ENCODE measurements at places on chromosomes 3 and 15.

DNA sequence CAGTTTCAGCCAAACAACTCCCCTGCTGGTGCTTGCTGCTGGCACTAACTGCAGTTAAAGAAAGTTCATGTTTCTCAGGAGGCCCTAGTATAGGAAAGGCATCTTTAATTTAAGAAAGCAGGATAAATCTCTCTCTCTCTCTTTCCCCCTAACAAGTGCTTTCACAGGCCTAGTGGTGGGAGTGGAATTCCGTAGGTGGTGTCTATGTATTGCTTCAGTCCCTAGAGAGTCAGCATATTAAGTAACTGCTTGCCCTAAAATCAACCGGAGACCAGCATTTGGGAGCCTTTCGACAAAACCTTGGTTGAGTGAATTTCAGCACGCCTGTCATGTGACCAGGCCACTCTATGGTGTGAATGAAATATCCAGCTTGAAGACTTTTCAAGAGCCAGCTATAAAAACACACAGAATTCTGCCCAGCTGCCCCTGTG lies 169.2 kb upstream of the TGFBR2 start:
- DNase-seq = no peak

DNA sequence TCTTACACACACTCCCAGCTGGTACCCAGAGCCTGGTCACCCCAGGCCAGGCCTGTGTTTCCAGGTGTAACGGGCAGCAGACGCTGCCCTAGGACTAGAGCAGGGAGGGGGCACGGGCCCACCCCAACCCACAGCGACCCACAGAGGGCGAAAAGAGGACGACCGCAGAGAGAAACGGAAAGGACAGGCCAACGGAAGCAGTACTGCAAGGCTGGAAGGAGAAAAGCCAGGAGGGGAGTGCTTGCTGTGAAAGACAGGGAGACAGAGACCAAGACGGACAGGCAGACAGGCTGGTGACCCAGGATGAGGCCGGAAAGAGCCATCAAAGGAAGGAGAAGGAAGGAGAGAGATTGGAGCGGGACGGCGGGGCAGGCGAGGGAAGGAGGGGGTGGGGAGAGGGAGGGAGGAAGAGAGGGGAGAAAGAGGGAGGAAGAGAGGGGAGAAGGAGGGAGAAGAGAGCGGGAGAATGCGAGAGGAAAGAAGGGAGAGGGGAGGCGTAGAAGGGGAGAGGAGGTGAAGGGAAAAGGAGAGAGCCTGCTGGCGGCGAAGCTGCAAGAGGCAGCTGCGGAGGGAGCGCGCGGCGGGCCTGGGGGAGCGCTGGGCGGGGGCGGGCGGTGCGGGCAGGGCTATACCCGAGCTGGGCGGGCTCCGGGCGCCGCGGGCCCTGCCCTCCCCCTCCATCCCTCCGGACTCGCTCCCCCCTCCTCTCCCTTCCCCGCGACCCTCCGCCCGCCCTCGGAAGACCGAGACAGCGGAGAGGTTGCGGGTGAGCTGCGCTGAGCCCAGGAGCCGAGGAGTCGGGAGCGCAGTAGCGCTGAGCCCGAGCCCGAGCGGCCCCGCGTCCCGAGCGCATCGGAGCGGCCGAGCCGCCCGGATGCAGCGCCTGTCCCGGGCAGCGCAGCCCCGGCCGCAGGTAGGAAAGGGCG lies at the start of gene SLC6A1:
SLC6A1 (plus strand) TSS at position 732 of the 926 bp plus-strand sequence. CDS start 24,464 bp downstream, outside the sequence.
- no peak for DNase-seq

DNA sequence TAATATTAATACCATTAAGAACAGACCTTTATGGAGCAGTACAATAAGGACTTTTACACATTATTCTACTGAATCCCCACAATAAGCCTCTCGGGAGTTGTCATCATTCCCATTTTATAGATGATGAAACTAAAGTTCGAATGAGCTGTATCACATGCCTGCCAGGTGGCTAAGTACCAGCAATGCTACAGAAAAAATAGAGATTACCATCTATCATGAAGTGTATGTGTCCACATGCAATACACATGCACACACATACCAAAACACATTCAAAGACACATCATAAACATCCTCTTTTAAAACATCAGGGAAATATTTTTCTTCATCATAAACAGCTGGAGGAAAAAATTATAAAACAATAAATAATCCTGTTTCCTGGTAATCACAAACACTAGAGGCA lies 136.6 kb downstream of the SUCLG2 start:
- no peak for DNase-seq

DNA sequence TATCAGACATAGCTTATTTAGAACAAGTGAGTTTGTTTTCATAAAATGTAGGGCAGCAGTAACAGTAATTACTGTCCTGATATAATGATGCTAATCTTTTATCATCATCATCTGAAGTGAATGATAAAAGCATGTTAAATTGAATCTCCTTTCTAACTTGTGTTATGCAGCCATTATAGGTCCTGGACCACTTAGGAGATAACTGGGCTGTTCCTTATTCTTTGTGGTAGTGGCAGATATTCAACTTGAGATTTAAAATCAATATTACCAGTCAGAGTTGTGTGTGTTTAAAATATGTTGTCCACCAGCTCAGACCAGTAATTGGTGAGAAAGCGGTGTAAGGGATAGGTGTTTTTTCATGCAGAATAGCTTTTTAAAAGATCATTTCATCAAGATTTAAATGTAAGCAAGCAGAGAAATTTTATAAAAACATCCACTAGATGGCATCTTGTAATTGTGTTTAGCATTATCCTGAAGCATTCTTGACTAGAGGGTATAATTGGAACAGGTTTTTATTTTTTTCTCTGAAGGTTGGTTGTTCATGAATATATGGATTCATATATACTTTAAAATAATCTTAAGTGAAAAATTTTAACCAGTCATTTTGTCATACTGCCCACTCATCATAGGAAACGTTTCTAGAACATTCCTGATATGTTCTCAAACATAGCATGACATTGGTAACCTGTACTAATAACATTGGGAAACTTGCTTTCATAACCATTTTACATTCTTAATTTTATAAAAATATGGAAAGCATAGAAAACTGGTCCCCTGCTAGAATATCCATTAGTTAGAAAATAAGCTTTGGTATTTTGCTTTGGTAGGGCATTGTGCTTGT lies 153.9 kb downstream of the BBX start:
- DNase-seq = no peak

DNA sequence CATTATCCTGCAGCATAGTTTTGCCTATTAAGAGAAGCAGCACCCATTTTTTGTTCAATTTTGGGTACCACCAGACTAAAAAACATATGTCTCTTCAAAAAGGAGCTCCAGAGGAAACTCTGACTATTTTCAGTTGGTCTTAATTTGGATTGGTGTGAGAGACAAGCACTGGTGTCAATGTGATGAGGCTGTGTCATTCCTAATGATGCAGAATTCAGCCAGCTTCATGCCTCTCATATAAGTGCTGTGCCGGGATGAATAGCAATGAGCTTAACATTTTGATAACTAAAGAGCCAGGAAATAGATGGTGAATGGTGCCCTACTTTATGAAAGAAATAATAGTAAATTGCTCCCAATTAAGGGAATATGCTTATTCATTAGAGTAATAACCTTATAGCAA lies 15.9 kb downstream of the POPDC2 start:
- no peak for DNase-seq

Data from activated T-cell treated with anti-CD3 and anti-CD28 coated beads, Interleukin-2, amount 50 U/mL, for 48 hours (primary cell).